Effector memory CD8-positive, alpha-beta T cell (primary cell): ENCODE measurements at places on chromosomes 3 and 15.

DNA sequence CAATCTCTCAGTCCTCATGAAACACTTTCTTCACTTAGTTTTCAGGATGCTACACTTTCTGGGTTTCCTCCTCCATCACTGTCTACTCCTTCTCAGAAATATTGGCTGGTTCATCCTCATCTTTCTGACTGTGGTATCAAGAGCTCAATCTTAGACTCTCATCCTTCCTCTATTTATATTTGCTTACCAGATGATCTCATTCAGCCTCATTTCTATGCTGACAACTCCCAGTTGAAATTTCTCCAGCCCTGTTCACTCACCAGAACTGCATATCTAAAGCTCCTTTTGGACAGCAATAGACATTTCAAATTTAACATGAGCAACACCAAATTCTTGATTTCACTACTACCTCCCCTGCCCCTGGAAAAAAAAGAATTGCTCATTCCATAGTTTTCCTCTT lies 48.0 kb upstream of the FBN1 start:
- no peak for DNase-seq

- no peak for DNase-seq
Measured at GRCh38 chr3:185081521-185081920, 71.3 kb downstream of the C3orf70 start.

DNA sequence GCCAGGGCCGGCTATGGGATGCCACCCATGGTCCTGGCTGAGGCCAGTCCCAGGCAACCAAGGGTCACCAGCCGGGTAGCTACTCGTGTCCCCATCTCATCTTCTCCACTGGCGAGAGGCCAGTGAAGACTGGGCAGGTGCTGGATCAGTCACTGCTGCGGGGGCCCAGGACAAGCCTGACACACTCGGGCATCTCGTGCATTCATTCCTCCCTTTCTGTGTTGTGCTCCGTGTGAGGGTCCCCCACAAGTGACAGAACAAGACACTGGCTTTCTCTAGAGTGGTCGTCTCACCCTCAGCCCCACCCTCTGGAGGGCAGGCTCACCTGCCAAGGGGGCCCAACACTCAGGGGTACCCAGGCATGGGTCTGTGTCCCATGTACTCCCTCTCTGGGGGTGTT lies 48.4 kb downstream of the ROPN1B start:
- no peak for DNase-seq

DNA sequence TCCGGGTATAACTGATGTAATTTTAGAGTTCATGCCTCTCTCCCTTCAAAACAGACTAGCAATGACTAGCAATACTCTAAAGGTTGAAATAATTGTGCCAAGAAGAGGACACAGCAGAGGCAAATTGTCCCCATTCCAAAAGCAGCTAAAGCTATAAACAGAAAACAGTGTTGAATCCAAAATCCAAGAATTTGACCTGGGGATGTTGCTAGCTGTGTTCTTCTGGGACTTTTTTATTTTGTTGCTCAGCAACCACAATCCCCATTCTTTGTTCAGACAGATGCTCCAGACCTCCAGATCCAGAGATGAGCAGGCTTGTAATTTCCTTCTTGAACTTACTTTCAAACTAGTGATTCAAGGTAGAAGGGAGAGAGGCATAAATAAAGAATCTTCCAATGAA lies 191.5 kb downstream of the FOXB1 start:
- no peak for DNase-seq

GRCh38 chr3:128592864-128593263 lies 57.8 kb downstream of the RPN1 start:
- DNase-seq: no peak
